ENCODE measurements at places on chromosomes 2 and 18.

DNA sequence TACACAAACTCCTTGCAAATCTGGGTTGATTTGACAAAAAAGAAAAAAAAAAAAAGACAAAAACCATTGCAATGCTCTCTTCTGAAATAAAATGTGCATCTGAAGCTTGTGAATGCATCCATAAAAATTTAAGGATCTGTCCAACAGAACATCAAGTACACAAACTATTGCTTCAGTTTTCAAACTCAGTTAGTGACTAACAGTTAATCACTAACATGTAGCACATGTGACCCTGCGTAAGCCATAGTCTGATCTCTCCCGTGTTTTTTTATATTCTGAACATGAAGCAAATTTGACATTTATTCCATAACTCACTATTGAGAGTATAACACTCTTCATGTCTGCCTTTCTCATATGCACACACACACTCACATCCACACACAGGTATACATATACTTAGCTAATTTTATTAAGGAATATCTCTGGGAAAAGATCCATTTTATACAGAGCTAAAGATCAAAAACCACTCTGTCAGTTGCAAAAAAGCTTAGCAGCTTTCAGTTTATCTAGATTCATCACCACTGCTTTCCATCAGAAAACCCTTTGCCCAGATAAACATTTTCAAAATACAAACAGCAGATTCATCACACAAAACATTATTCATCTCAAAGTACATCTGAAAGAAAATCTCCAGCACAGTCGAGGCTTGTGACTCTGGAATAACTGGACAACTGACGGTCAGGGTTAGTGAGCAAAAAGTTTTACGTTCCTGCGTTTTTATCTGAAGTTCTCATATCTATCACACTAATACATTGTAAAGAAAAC is 1000.4 kb upstream of the ACVR2A start:
- no peaks in the 10 kb centered on the region for H3K27me3 ChIP-seq
- H3K27ac ChIP-seq: no peak overlapping the region
- no peaks in the 10 kb centered on the region for H3K36me3 ChIP-seq

DNA sequence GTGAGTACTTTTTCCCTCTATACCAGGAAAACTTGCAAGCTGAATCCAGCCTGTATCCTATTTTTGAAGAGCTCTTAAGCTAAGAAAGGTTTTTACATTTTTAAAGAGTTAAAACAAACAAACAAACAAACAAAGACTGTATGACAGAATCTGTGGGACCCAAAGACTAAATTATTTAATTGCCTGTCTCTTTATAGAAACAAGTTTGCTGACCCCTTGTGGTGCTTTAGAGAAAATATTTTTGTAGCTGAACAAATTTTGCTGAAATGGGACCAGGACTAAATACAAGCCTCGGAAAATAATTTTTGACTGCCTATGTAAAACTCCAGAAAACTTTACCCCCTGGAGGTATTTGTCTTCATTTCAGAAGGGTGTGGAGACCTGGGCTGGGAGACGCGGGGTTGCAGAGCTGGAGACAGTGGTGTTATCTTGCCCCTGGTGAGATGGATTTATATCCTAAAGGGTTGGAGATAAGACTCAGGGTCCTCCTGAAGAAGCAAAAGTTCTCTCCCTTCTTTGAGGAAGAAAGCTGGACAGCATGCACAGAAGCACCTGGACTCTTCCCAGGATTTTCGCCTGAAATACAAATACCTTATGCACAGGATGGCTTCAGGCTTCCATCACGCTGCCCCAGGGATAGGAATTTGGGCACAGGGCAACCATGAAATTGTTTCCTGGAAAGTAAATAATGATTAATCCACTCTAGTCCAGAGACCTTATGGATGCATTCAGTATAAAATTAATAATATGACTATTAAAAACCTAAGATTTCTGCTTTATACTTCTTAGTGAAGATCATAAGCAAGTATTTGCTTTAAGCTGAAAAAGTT is 54.3 kb downstream of the TMX3 start:
- no peak for DNase-seq
- H3K36me3 ChIP-seq: no peaks in the 10 kb centered on the region
- no peaks in the 10 kb centered on the region for H3K27me3 ChIP-seq
- H3K4me1 ChIP-seq: no peaks in the 10 kb centered on the region

DNA sequence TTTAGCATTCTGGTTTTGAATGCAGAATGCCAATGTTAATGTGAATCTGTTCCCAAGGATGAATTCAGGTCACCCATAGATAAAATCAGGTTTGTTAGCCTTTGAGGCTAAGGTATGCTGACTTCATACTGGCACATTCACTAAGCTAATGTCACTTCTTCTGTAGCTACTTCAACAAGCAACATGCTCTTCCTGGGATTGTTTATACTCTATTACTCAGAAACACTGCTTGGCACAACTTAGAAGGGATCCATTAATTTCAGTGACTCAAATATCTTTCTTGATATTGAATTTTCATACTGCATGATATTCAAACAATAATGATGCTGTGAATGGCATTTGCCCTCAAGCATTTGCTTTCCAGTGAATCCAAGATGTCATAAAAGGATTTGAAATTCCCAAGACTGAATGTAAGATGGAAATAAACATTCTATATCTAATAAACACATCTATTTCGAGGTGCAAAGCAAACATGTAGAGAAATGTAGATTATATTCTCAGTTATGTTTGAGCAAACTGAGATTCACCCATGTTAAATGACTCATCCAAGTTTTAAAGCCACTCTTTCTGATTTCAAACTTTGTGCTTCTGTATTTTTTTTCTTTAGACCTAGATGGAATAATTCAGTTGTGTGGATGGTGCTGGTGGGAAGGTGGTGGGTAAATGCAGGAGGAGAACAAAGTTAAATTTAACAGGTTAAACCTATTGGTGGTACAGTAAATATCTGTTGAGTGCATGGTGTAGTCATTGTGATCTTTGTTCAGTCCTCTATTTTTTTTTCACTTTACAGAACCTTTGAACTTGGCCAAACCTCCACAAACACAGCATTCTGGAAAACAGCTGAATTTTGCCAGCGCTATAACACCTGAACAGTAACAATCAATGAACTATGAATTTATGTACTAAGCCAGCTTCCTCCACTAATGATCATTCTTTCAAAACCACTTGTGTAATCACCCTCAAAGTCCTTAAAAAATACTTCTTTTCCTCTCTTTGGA is 162.1 kb upstream of the XIRP2 start:
- no peak overlapping the region for H3K27ac ChIP-seq
- H3K4me1 ChIP-seq: no peaks in the 10 kb centered on the region

DNA sequence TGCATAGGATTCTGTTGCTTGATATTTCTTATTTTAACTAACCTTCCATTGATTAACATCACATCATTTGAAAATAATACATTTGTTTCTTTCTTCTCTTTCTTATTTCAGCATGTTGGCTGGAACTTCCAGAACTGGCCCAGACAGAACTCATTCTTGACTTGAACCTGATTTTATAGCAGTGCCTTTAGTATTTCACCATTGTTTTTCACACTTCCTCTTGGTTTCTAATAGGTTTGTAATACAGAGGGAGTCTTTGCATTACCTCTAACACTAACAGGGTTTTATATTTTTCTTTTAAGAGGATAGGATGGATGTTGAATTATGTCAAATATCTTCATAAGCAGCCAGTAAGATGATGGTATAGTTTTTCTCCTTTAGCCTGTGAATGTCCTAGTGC is 39.2 kb downstream of the SEMA4F start:
- H3K27me3 ChIP-seq: no peaks in the 10 kb centered on the region
- H3K4me1 ChIP-seq: no peaks in the 10 kb centered on the region
- H3K36me3 ChIP-seq: no peaks in the 10 kb centered on the region

DNA sequence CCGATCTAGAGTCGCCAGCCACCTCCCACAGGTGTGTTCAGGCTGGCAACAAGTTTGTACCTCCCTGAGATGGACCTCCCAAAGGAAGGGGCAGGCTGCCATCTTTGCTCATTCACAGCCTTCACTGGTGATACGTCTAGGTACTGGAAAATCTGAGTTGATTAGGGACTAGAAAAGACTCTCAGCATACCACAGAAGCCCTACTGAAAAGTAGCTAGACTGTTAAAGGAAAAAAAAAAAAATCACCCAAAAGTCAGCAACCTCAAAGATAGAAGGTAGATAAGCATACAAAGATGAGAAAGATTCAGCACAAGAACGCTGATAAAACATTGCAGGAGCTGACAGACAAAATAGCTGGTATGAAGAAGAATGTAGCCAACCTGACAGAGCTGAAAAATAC is 128.6 kb upstream of the WDR75 start:
- DNase-seq: no peak
- no peaks in the 10 kb centered on the region for H3K4me1 ChIP-seq
- no peaks in the 10 kb centered on the region for H3K27me3 ChIP-seq

GRCh38 chr2:30923623-30924022 is 116.4 kb upstream of the CAPN13 start:
- H3K36me3 ChIP-seq: no peaks in the 10 kb centered on the region
- H3K27ac ChIP-seq: no peak overlapping the region
- no peaks in the 10 kb centered on the region for H3K27me3 ChIP-seq
- no peak for DNase-seq

DNA sequence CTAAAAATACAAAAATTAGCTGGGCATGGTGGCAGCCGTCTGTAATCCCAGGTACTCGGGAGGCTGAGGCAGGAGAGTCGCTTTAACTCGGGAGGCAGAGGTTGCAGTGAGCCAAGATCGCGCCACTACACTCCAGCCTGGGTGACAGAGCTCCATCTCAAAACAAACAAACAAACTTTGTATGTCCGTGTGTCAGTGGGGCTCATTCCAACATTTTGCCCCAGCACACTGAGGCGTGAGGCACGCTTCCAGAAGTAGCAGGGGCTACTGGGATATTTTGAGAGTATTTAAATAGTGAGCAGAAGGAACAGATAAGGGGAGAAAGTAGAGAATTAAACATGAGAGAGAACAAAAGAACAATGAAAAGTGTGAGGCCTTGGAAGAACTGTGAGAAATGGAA is 83.3 kb upstream of the TANK start:
- no peak overlapping the region for H3K4me3 ChIP-seq
- no peaks in the 10 kb centered on the region for H3K27me3 ChIP-seq
- H3K4me1 ChIP-seq: no peaks in the 10 kb centered on the region
- H3K36me3 ChIP-seq: no peaks in the 10 kb centered on the region

DNA sequence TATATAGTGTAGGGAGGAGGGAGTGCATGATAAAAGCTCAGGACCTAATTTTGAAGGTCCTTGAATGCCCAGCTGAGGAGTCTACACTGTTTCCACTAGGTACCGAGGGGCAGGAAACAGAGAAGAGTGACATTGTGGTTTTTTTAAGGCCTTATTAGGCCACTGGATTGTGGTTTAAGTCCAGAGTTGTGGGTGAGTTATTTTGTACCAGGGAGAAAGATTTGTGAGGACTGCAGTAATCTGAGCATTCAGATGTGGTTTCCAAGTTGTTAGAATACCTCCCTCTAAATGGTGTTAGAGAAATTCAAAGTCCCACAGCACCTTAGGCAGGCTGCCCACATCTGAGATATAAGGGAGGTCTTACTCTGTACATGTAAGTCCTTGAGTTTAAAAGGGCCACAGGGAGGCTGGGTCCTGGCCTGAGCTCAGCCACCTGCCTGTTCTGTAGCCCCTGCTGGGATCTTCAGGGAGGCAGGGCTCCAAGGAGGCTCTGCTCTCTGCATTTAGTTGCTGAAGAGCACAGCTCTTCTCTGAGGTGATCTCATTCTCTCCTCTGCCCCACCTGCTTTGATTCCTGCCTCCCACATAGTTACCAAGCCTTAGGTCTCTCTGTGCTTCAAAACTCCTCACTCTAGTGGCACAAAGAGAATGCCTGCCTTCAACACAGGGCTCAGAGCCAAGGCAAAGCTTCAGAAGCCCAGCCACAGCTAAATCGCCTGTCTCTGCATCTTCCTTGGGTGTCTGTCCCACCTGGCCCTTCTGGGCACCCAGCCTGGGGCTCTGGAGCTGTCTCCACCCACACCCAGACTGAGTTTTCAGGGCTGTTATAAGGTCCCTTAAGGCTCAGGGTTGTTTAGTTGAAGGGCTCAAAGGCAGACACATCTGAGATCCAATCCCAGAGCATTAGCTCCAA is 88.1 kb downstream of the VSNL1 start:
- no peaks in the 10 kb centered on the region for H3K4me1 ChIP-seq
- no peak for DNase-seq
- no peak overlapping the region for H3K27ac ChIP-seq
- H3K4me3 ChIP-seq: no peak overlapping the region
- no peaks in the 10 kb centered on the region for H3K36me3 ChIP-seq
- no peaks in the 10 kb centered on the region for H3K27me3 ChIP-seq

DNA sequence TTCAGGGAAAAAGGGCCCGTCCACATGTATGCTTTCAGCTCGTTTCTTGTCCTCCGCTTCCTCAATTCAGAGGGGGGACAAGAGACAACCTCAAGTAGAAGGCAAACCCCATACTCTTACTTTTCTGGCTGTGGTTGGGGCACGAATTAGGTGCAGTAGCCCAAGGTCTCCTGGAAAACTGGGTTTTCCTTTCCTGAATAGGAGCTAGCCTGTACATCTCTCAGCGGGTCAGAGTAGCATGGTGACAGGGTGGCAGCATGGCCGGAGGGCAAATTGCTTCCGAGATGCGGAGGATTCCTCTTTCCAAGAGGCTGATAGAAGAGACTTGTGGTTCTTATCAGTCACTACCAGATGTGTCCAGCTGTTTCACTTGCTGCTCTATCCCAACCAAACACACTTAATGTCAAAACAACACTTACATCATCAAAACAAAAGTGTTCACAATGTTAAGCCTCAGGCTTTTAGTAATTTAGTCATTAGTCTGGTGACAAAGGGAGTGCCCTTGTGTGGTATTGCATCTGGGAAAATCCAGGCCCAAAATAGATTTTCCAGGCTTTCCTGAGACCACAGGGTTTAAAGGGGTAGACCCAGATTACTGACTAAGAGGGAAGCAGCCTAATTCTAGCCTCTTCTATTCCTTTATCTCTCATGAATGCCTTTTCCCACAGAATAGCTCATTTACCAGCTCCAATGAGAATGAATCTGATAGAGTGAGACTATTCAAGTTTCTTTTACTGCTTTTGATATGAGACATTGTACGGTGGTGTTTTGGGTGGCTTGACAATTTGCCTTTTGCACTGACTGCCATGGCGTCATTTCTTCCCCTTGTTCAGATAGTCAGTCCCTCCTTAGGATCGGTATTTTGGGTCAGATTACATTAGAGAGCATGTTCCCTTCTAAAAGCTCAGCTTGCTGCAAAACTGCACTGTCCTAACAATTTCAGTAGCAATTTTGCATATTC is 162.0 kb downstream of the LTBP1 start:
- no peaks in the 10 kb centered on the region for H3K36me3 ChIP-seq
- H3K27ac ChIP-seq: peak overlapping the region; percentile 85
- H3K27me3 ChIP-seq: no peaks in the 10 kb centered on the region

DNA sequence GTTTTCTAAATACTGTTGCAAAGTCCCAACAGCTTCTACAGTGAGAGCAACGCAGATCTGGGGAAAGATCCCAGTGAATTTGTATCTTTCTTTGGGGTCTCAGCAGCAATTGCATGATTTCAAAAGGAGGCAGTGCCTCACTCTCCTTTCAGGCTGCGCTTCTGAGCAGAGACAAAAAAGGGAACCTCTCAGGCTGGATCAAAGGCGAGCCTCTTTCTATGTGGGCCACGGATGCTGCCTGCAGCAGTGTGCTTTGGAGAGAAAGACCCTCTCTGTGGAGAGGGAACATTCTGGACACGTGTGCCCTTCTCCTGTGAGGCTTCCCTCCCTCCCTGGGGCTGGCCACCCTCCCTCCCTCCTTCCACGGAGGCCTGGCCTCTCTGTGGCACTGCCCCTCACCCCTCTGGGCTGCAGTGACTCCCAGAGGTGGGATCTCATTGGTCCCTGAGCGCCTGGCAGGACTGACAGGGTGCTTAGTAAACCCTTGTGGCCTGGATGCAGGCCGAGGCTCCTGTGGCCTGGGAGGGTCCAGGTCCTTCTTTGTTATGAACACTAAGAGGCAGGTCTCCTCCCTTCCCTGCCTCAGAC is 21.6 kb upstream of the PDIA6 start:
- H3K27ac ChIP-seq: no peak overlapping the region
- no peak overlapping the region for H3K4me3 ChIP-seq
- H3K36me3 ChIP-seq: no peaks in the 10 kb centered on the region
